ENCODE measurements at places on chromosomes 4 and X.

GRCh38 chr4:133154725-133155124, 5.6 kb downstream of the PCDH10 start:
- no peak for DNase-seq

- DNase-seq: no peak
Observed at GRCh38 chr4:87601361-87601760, 7.0 kb upstream of the DSPP start.

DNA sequence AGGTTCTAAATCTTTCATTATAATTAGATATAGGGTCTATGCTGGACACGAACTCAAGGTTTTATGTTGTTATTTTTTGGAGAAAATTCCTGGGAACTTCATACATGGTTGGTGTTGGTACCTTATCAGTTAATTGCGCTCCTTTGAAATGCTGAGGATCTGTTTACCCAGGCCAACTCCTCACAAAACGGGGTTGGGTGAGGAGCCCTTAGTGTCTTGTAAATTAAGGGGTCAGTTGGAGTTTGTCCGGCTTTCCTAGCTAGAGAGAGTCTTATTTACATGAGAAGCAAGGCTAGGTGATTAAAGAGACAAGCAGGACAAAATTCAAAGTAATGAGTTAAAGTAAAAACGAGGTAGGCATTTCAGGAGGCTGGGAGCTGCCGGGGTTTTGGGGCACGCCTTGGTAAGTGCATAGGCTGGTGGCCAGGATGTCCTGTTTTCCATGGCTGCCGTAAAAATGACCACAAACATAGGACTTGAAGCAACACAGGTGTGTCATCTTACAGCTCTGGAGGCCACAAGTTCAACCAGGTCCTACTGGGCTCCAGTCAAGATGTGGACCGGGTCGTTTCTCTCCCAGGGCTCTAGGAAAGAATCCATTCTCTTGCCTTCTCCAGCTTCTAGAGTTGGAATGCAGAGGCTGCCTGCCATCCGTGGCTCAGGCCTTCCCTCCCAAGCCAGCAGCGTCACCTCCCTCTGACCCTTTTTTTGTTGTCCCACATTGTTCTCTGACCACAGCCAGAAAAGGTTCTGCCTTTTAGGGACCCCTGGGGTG, 19.8 kb downstream of the PSAPL1 start:
- no peak for DNase-seq

DNA sequence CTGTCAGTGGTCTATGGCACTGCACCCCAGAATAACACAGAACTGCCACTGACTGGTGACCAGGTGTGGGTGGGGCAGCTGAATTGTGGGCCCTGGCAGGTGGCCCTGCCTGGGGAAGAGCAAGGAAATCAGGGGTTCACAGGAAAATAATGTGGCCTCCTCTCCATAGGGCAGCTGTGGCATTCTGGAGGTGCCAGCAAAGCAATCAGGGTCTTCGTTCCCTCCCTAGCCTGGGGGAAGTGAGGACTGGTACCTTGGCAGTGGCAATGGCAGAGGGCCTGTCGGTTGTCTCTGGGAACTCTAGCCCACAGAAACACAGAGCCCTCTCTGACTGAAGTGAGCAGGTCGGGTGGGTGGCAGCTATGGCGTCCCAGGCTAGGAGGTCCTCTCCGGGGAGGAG, 223.0 kb downstream of the GRIA2 start:
- no peak for DNase-seq

GRCh38 chrX:22534643-22535042, 261.9 kb downstream of the CBLL2 start:
- DNase-seq: no peak

GRCh38 chr4:83974111-83974780, 438.3 kb downstream of the GPAT3 start:
- DNase-seq: no peak

GRCh38 chr4:11105715-11106114, 323.0 kb downstream of the HS3ST1 start:
- DNase-seq: no peak

GRCh38 chr4:4302416-4302815, 12.4 kb downstream of the ZBTB49 start:
- no peak for DNase-seq

DNA sequence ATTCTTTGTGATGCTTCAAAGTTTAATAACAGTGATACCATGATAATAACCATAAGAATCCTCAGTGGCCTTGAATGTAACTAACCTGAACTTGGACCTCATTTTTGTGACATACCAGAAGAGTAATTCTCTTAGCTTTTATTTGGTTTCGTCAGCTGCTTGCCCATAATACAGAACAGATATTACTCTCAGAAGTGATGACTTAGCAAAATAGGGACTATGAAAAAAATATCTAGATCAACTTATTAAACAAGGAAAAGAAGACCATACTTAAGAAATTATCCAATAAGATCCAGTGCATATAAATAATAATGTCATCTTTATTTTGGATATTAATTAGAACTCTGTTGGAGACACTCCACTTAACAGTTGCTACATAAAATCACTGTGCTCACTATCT, 236.9 kb upstream of the GPC4 start:
- DNase-seq: no peak

DNA sequence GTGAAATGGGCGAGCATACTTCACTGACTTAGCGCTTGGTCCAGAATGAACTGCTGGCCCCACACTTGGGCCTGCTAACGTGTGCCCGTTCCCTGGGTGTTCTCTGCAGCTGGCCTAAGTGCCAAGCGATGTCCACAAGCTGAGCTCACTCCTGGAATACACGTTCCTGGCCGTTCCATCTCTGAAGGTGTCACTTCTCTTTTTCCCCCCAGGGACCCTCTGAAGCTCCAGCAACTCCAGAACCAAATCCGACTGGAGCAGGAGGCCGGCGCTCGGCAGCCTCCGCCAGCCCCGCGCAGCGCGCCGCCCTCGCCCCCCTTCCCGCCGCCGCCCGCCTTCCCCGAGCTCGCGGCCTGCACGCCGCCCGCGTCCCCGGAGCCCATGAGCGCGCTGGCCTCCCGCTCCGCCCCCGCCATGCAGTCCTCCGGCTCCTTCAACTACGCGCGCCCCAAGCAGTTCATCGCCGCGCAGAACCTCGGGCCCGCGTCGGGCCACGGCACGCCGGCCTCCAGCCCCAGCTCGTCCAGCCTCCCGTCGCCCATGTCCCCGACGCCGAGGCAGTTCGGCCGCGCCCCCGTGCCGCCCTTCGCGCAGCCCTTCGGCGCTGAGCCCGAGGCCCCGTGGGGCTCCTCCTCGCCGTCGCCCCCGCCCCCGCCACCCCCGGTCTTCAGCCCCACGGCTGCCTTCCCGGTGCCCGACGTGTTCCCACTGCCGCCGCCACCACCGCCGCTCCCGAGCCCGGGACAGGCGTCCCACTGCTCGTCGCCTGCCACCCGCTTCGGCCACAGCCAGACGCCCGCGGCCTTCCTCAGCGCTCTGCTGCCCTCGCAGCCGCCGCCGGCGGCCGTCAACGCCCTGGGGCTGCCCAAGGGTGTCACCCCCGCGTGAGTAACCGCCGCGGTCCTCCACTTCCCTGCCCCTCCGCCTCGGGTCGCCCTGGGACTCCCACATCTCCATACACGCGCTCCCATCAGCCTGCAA, 132.3 kb downstream of the CBR4 start:
- DNase-seq: no peak

GRCh38 chr4:90181644-90182043, 54.5 kb downstream of the CCSER1 start:
- DNase-seq: no peak

- no peak for DNase-seq
Observed at GRCh38 chr4:15756361-15756861, 21.7 kb upstream of the CD38 start.

- no peak for DNase-seq
Observed at GRCh38 chrX:5536261-5536660, 692.4 kb downstream of the NLGN4X start.

GRCh38 chrX:13854003-13854402, 37.1 kb upstream of the GPM6B start:
- DNase-seq: no peak

GRCh38 chr4:76943129-76943620, 6.4 kb upstream of the SEPTIN11 start:
- no peak for DNase-seq

- no peak for DNase-seq
Observed at GRCh38 chrX:76428243-76429130, 977 bp downstream of the MAGEE1 start.

DNA sequence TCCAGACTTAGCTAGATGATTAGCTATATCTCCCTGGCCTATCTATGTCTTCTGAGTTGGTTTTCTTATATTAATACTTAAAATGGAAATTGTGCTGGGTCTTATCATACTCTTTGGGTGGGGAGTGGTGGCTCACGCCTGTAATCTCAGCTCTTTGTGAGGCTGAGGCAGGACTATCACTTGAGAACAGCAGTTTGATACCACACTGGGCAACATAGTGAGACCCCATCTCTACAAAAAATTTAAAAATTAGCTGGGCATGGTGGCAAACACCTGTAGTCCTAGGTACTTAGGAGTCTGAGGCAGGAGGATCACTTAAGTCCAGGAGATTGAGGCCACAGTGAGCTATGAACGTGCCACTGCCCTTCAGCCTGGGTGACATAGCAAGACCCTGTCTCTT, 30.4 kb downstream of the WDFY3 start:
- no peak for DNase-seq

- DNase-seq: no peak
Observed at GRCh38 chrX:103932133-103932532, 30.3 kb upstream of the TMSB15B start.

GRCh38 chrX:123675154-123675553, 57.7 kb downstream of the THOC2 start:
- DNase-seq: no peak

GRCh38 chrX:56833626-56834025, 104.6 kb downstream of the NBDY start:
- no peak for DNase-seq

DNA sequence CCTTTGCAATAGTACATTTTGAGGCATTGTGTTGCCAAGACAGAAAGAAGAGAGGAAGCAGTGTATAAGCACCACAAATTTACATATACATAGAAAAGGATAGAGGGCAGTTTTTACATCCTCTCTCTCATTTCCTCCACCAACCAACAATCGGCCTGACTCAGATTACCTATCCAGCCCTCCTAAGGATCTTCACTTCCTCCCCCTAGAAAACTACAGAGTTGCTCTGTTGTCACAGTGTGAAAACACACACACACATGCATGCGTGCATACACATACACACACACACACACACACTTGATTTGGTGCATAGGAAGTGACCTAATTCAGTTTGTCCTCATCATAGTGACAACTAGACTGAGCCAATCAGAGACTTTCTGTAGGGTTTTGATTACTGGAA, 98.8 kb upstream of the SPRY1 start:
- no peak for DNase-seq

DNA sequence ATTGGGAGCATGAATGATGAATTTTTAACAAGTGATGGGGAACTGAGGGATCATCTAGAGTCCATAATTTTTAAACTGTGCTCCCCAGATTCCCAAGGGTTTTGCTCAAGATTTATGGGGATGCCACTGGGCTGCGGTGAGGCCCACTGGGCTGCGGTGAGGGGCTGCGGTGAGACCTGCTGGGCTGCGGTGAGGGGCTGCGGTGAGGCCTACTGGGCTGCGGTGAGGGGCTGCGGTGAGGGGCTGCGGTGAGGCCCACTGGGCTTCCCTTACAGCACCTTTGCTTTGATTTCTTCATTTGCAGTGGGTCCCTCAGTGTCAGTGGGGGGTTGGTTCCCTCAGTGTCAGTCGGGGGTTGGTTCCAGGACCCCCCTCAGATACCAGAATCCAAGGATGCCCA, 47.4 kb upstream of the ATOH1 start:
- DNase-seq: no peak

- no peak for DNase-seq
Observed at GRCh38 chrX:3290561-3290960, 55.9 kb downstream of the MXRA5 start.

DNA sequence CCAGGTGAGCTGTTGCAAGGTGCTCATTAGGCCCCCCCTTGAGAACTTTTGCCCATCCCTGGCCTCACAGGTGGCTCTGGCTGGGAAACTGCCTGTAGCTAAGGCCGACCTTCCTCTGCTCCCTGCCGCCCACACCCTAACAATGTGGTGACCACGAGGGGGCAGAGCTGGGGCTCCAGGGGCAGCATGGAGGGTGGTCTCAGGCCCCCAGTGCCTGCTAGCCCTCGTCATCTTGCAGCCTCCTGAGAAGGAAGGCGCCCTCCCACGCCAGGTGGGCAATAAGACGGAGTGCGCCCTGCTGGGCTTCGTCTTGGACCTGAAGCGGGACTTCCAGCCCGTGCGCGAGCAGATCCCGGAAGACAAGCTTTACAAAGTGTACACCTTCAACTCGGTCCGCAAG, 32.4 kb downstream of the ATP2B3 start:
- no peak for DNase-seq

Measured in NCI-H774 (cell line).